ENCODE measurements at places on chromosomes 12 and 14.

DNA sequence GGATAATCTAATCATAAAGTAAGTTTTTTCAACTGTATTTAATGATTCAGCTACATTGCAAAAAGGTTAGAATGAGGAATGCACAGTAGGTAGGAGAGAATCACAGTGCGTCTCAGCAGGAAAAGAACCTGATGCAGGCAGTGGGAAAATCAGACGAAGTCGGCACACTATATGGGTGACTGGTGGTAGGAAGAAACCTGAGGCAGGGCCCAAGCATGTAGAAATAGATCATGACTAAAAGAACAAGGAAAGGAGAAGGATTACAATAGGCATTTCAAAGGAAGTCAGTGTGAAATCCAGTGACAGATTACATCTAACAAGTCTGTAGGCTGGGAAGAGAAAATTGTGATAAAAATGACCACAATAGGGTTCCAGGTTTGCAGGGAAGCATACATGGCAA, 267.0 kb downstream of the MED13L start:
- peaks cover 45% of the 10 kb centered on the region for H3K36me3 ChIP-seq
- H3K27ac ChIP-seq, result no peak overlapping the region
- no peak overlapping the region for H3K4me3 ChIP-seq
- no peaks in the 10 kb centered on the region for H3K4me1 ChIP-seq

DNA sequence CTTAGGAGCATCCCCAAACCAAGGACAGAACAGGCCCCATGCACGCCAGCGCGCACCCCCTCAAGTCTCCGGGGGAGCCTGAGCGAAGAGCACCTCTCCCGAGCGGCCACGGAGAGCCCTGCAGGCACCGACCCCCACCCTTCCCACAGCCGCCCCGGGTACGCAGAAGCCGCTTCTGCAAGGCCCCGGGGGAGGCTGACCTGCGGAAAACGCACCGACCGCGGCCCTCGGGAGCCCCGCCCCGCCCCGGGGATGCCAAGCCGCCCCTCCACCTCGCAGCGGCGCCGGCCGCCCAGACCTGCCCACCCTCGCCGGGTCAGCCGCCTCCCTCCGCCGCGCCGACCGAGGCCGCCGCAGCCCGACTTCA, 385 bp downstream of the CAPRIN2 start:
- H3K27me3 ChIP-seq, result peaks cover 4% of the 10 kb centered on the region
- peak overlapping the region; percentile 87 for H3K4me3 ChIP-seq
- peak overlapping the region; percentile 82 for H3K27ac ChIP-seq

- peaks cover 47% of the 10 kb centered on the region for H3K4me1 ChIP-seq
- peaks cover 5% of the 10 kb centered on the region for H3K36me3 ChIP-seq
- no peak overlapping the region for H3K4me3 ChIP-seq
- peak; percentile 86 for DNase-seq
- H3K27me3 ChIP-seq, result no peaks in the 10 kb centered on the region
These were observed 1.8 kb downstream of the IGF1 start for GRCh38 chr12:102478405-102479098.

DNA sequence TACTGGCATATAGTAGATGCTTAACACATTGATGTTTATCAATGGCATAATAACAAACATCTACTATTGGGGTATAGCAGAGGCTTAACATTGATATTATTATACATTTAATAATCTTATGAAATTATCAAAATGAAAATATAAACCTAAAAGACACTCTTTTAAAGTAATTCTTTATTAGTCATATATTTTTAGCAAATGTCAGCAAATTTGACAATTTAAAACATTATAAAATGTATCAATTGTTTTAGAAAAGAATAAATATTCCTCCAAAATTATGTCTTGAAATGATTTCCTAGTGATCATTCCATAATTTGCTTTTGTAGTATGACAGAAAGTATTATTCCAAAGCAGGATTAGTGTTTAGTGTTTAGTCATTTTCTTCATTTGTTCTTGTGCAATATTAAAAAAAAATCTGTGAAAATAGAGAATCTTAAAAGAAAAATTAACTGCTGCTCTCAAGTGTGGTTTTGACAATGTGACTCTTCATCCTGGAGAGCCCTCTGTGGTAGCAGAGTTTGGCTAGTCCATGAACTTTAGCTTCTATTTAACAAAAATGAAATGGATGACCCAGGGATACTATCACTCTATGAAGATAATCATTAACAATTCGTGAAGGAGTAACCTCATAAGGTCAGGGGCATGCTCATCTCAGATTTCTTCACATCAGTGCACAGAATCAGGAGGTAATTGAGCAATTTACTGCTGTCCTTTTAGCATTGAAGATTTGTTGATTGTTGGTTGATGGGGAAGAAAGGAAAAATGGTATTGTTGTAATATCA, 1018.5 kb downstream of the LRFN5 start:
- H3K4me3 ChIP-seq, result no peak overlapping the region
- DNase-seq, result no peak
- H3K4me1 ChIP-seq, result no peaks in the 10 kb centered on the region
- no peaks in the 10 kb centered on the region for H3K36me3 ChIP-seq
- H3K27ac ChIP-seq, result no peak overlapping the region

DNA sequence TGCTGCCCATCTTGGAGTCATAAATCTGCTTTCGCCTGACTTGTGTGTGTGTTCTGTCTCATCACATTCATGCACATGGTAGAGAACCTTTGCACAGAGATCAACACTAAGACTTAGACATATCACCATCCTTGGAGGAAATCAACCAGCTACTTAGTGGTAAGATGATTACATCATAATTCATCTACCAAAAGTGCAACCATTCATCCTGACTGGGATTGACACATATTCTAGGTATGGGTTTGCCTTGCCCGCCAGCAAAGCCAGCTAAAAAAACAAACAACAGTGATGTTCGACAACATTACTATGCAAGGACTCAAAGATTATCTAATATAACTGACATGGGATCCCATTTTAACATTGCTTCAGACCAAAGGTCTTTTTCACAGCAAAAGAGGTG, 228.7 kb downstream of the NUAK1 start:
- H3K27me3 ChIP-seq, result peaks cover 5% of the 10 kb centered on the region
- no peak for DNase-seq
- H3K4me1 ChIP-seq, result no peaks in the 10 kb centered on the region

DNA sequence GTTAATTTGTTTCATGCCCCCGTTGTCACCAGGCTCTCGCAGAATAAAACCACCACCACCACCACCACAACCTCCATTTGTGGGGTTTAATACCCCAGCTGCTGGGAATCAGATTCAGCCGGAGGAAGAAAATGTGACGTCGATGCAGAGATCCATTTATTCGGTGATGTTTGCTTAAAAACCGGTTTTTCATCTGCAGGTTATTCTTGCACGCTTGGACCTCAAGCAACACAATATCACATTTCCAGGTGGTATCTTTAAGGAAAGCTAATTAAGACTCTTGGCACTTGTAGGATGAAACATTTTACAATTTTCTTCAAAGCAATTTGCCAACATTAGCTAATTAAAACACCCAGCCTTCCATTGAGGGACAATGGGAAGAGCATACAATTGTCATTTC, 39.8 kb downstream of the SPRING1 start:
- no peak overlapping the region for H3K4me3 ChIP-seq
- no peaks in the 10 kb centered on the region for H3K36me3 ChIP-seq
- peaks cover 26% of the 10 kb centered on the region for H3K27me3 ChIP-seq
- DNase-seq, result no peak
- H3K27ac ChIP-seq, result no peak overlapping the region
- H3K4me1 ChIP-seq, result peaks cover 4% of the 10 kb centered on the region

GRCh38 chr12:51941604-51942003, 9.9 kb upstream of the ACVR1B start:
- no peak overlapping the region for H3K27ac ChIP-seq
- peaks cover 2% of the 10 kb centered on the region for H3K36me3 ChIP-seq
- no peaks in the 10 kb centered on the region for H3K4me1 ChIP-seq
- no peak for DNase-seq
- peaks cover 24% of the 10 kb centered on the region for H3K27me3 ChIP-seq

DNA sequence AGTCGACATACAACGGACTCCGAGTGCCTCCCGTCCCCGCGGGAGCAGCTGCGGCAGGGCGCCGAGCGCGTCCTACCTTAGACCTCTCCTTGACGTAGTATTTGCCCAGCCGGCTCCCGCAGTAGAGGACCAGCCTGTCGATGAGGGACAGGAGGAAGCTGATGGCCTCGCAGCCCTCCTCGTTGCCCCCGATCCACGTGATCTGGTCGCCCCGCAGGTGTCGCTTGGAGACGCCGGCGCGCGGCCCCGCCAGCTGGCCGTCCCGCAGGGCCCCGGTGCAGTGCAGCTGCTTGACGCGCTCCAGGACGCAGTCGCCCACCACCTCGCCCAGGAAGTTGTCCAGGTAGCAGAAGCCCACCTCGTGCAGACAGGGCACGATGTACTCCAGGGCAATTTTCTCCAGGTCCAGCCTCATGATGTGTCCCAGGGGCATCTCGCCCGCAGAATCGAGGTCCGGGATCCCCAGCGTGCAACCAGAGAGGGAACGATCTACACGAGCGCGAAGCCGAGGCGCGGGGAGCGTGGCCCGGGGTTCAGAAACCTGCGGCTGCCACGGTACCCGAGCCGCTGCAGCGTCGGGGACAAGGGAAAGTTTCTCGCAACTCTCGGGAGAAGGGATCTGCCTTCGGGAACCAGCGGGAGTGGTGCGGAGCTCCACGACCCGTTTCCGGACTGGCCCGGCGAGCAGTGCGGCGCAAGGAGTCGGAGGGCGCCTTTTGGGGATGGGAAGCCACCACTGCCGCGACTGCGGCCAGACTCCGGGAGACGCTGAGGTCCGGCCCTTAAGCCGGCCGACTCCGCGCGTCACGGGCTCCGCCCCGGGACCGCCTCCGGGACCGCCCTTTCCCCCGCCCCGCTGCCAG, at the start of gene EGLN3:
Gene EGLN3, minus strand, starts transcription at position 755 of the 863 bp plus-strand sequence. Its CDS starts 322 bp downstream, at position 433.
- H3K36me3 ChIP-seq, result peaks cover 11% of the 10 kb centered on the region
- peak within 1 kb of the TSS; percentile 84 for H3K4me3 ChIP-seq
- peaks cover 62% of the 10 kb centered on the region for H3K27me3 ChIP-seq
- peaks cover 36% of the 10 kb centered on the region for H3K4me1 ChIP-seq

- H3K4me3 ChIP-seq, result peak overlapping the region; percentile 10
- peaks cover 6% of the 10 kb centered on the region for H3K36me3 ChIP-seq
- H3K27me3 ChIP-seq, result peaks cover 45% of the 10 kb centered on the region
- DNase-seq, result peak; percentile 22
These were observed 890 bp downstream of the AVPR1A start for GRCh38 chr12:63149909-63150712.

- no peak overlapping the region for H3K27ac ChIP-seq
- H3K4me3 ChIP-seq, result no peak overlapping the region
- H3K27me3 ChIP-seq, result no peaks in the 10 kb centered on the region
- no peaks in the 10 kb centered on the region for H3K36me3 ChIP-seq
These were observed 227.1 kb downstream of the TRHDE start for GRCh38 chr12:72499244-72499643.

DNA sequence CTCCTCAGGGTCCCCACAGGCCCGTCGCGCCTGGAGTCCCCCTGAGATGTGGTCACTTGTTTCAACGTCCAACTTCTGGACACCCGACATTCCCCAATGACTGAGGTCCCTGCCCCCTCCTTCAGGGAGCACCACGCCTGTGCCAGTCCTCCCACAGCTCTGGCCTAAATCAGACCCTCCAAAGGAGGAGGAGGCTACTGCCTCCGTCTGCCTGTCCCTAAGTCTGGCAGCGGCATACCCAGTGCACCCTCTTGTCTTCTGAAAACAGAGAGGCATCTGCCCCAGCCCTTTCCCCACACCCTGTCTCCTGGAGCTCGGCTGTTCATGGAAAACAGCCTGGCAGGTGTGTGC, 46.2 kb downstream of the TESC start:
- H3K36me3 ChIP-seq, result peaks cover 37% of the 10 kb centered on the region
- no peak overlapping the region for H3K4me3 ChIP-seq

GRCh38 chr14:64838656-64839055, 41.1 kb downstream of the SPTB start:
- H3K4me1 ChIP-seq, result no peaks in the 10 kb centered on the region
- no peaks in the 10 kb centered on the region for H3K36me3 ChIP-seq
- no peak overlapping the region for H3K27ac ChIP-seq
- no peak for DNase-seq
- no peak overlapping the region for H3K4me3 ChIP-seq
- peaks cover 34% of the 10 kb centered on the region for H3K27me3 ChIP-seq

- peaks cover 34% of the 10 kb centered on the region for H3K4me1 ChIP-seq
- no peak for DNase-seq
- H3K27ac ChIP-seq, result no peak overlapping the region
- no peaks in the 10 kb centered on the region for H3K27me3 ChIP-seq
These were observed 1.7 kb downstream of the M6PR start for GRCh38 chr12:8947737-8948136.

GRCh38 chr12:5723711-5724252, 221.3 kb downstream of the ANO2 start:
- no peaks in the 10 kb centered on the region for H3K4me1 ChIP-seq
- no peaks in the 10 kb centered on the region for H3K36me3 ChIP-seq
- no peak for DNase-seq
- H3K27me3 ChIP-seq, result peaks cover 10% of the 10 kb centered on the region
- no peak overlapping the region for H3K4me3 ChIP-seq
- no peak overlapping the region for H3K27ac ChIP-seq

DNA sequence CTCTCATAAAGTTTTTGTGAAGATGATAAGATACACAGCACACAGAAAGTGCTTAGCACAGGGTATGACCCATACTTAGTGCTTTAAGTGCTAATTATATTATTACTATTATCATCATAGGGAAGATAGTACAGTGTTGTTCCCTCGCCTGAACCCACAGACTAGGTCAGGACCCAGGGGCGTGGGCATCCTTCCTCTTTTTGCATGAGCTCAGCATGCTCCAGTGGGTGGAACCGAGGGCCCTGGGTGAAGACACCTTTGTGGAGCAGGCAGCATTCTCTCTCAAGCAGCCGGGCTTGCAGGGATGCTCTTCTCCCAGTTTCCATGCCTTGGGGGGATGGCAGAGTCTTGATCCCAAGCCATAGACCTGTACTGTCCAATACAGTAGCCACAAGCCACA, 34.8 kb downstream of the CRACR2A start:
- H3K27me3 ChIP-seq, result no peaks in the 10 kb centered on the region
- H3K4me1 ChIP-seq, result peaks cover 6% of the 10 kb centered on the region
- H3K27ac ChIP-seq, result no peak overlapping the region
- peaks cover 42% of the 10 kb centered on the region for H3K36me3 ChIP-seq

DNA sequence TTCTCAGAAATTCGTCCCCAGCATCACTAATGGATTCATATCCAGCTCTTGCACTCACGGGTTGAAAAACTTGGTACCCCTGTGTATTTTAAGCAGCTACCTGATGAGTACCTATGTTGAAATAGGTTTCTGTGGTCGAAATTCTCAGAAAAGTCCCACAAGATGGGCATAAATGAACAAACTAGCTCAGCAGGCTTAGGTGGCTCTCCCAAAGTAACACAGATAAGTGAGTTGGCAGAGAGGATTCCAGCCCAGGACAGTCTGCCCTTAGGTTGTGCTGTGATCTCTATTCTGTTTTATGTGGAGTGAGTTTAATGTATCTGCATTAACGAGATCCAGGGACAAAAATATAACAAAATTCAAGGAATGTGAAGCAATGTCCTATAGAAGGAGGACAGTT, 92.3 kb downstream of the RGS6 start:
- no peak for DNase-seq
- no peak overlapping the region for H3K4me3 ChIP-seq
- H3K36me3 ChIP-seq, result no peaks in the 10 kb centered on the region
- H3K27me3 ChIP-seq, result peaks cover 19% of the 10 kb centered on the region
- H3K27ac ChIP-seq, result no peak overlapping the region

- H3K4me1 ChIP-seq, result no peaks in the 10 kb centered on the region
- H3K27me3 ChIP-seq, result no peaks in the 10 kb centered on the region
- no peak for DNase-seq
- H3K27ac ChIP-seq, result no peak overlapping the region
- no peak overlapping the region for H3K4me3 ChIP-seq
These were observed 24.5 kb downstream of the PRKAB1 start for GRCh38 chr12:119692410-119692809.

GRCh38 chr12:108640802-108641445, 7.2 kb upstream of the SELPLG start:
- H3K36me3 ChIP-seq, result peaks cover 31% of the 10 kb centered on the region
- no peak overlapping the region for H3K4me3 ChIP-seq
- DNase-seq, result no peak

GRCh38 chr12:127381043-127381668, 885.8 kb upstream of the TMEM132C start:
- DNase-seq, result peak; percentile 40
- no peak overlapping the region for H3K27ac ChIP-seq
- H3K36me3 ChIP-seq, result no peaks in the 10 kb centered on the region
- no peak overlapping the region for H3K4me3 ChIP-seq

Data from activated CD8-positive, alpha-beta T cell treated with anti-CD3 and anti-CD28 coated beads, Interleukin-2, amount 10 ng/mL, durations not matched to agents 7 days and 5 days (primary cell).